ENCODE measurements at places on chromosomes 2 and 18.

- DNase-seq, result no peak
These were observed 4.2 kb upstream of the CLIP4 start for GRCh38 chr2:29110916-29111535.

DNA sequence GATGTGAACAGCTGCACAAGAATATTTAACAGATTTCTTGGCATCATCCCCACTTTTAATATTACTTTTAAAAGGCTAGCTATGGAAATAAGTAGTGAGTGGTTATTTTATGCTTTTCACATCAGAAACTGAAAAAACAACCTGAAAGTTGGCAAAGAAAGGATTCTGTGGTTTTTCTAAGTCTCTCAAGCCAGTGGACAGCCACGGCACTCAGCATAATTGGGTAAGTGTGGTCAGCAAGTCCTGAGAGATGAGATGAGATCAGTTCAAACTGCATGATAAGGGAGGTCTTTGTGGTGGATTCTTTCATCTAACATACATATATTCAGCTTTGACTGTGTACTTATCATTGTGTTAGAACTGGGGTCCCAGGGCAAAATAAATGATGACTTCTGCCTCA, 105.2 kb downstream of the LYPD6B start:
- no peak for DNase-seq

GRCh38 chr2:235647877-235648276, 154.0 kb downstream of the AGAP1 start:
- DNase-seq, result no peak

DNA sequence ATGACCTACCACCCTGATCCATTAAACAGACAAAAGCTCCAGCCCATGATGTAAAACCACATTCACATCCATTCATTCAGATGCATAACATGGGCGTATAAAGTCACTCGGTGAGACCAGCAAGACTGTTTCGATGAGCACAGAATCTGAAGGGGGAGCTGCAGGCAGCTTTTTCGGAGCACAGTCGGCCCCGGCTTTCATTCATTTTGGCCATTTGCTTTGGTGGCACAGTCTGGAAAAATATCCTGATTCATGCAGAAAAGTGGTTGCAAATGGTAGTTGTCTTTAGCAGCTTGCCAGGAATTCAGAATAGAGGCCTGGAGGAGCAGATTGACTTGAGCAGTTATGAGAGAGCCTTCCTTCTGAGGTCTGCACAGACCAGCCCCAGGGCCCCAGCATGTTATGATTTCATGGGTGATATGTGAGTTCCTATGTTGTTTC, 11.2 kb downstream of the ARID5A start:
- DNase-seq, result no peak

GRCh38 chr2:31163011-31163539, 24.8 kb upstream of the GALNT14 start:
- no peak for DNase-seq

DNA sequence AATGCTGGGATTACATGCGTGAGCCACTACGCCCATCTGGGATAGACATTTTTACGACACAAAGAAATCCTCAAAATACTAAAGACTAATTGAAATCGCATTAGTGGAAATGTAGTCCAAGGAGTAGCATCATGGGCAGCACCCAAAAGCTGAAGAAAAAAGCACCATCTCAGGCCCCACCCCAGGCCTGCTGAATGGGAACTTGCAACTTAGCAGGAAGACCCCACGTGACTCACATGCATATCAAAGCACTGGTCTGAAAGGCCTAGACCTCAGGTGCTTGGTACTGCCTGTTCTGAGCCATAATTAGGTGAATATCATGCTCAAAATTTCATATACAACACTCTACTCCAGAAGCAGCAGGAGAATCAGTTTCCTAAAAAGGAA, 28.9 kb downstream of the SPRED2 start:
- DNase-seq, result no peak

GRCh38 chr2:30480703-30481322, 33.8 kb downstream of the LCLAT1 start:
- DNase-seq, result no peak

DNA sequence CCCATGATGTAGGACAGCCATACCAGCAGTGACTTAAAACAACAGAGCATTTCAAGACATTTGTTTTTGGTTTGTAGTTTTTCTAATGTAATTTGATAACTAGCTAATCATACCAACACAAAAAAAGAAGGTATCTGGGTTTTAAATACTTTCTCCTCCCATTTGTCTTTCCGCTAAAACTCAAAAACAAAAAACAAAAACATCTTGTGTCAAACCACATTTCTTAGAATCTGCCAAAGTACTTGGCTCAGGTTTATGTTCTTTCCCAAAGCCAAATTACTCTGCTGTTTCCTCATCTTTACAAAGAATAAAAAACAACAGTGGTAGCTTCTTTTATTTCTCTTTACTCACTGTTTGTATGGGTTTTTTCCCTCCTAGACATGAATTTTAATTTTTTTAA, 71.5 kb downstream of the GREB1L start:
- no peak for DNase-seq

DNA sequence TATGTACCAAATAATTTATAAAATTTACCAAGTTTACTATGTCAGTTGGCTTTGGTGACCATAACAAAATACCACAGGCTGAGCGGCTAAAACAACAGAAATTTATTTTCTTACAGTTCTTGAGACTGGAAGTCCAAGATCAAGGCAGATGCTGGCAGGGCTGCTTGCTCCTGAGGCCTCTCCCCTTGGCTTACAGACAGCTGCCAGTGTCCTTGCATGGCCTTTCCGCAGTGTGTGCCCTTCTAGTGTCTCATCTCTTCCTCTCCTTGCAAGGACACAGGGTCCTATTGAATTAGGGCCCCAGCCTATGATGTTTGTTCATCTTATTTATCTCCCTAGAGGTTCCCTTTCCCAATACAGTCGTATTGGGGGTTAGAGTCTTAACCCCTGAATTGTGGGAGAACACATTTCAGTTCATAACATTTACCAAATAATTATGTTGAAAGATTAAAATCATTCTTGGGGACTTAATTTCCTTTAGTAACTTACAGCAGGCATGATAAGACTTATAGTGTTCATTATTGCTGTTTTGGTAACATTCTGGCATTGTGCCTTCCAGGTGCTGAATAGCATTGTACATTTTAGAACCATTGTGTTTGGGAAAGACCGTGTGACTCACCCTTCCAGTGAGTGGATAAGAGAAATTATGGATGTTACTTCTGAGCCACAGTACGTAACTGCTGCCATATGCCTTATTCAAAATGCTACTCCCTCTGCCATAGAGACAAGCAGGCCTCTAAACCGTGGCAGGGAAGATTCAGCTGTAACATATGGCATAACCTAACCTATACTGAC, 317.5 kb downstream of the TMX3 start:
- no peak for DNase-seq

DNA sequence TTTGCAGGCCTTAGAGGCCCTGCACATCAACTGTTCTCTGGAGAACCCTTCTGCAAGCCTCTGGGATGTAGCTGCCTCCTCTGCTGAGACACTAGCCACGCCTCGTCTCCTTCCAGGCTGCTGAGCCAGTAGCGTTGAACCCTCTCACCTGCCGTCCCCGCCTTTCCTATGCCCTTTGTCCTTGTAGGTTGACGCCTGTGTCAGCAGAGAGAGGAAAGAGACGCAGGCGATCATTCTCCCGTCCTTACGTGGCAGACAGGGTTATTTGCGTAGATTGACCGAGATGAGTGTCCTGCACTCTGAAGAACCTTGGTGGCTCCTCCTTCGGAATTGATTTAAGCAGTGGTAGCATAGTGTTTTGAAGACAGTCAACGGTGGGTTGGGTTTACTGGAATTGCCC, 27.8 kb downstream of the ID2 start:
- DNase-seq, result no peak

GRCh38 chr2:51212374-51212773, 180.4 kb upstream of the NRXN1 start:
- no peak for DNase-seq

GRCh38 chr2:221848286-221848685, 276.2 kb upstream of the EPHA4 start:
- no peak for DNase-seq

DNA sequence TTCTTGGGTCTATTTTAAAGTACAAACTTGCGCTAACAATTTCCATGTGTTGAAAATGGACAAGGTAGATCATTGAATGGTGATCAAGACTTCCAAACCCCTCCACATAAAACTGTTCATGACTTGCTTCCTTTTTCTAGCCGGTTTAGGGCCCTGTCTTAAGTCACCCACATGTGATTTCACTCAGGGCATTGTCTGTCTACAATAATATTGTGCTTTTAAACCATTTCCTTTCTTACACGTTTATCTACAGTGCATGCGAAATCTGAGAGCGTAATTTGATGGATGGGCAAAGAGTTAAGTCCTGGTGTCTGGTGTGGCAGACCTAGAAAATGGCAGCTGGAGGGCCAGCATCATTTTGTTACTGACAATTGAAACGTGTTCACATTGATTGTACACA, 2.0 kb upstream of the ZNF516 start:
- no peak for DNase-seq

DNA sequence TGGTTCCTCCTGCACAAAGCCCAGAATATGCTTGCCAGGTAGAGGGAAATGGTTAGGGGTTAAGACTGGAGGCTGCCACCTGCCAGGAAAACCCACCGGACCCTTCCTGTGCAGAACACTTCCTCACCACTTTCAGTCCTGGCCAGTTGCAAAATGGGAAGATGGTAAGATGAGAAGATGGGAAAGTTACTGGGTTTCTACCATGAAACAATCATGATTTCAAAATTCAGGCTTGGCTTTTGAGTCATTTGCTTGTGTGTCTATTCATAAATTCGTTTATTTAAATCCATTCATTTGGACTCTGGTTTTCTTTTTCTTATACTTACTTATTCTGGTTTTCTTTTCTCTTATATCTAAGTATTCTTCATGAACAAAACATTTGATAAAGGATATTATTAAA, 7.2 kb downstream of the BMP10 start:
- DNase-seq, result no peak

GRCh38 chr2:238102865-238103264, 2.7 kb downstream of the ESPNL start:
- DNase-seq, result no peak

GRCh38 chr2:147327613-147328012, 517.2 kb upstream of the ACVR2A start:
- DNase-seq, result peak; percentile 14

DNA sequence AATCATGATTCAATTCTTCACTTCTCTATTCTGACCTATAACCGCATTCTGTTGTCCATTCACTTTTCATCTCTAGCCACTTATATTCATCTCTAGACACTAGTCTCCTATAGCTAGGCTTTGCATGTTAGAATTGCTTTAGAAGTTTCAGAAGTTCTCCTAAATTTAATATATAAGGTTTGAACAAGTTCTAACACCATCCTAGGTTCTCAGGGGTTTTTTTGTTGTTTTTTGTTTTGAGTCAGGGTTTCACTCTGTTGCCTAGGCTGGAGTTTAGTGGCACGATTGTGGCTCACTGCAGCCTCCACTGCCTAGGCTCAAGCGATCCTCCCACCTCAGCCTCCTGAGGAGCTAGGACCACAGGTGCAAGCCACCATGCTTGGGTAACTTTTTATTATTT, 19.9 kb downstream of the WDSUB1 start:
- no peak for DNase-seq

DNA sequence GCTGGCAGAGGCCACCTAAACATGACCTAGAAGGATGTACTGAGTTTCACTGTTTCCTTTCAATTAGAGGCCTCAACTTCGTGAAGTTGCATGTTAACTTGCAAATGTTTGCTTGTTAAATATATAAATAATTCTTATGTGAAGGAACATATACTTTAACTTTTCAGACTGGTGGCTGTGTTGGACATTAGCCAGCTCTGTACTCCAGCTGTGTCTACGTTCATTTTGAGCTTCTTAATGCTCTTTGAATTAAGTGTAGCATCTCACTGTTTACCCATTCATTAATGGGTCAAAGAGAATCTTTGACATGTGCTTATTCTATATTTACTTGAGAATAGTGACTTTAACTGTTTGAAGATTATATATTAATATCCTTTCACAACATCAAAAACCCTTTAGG, 823.2 kb upstream of the ID2 start:
- DNase-seq, result no peak

DNA sequence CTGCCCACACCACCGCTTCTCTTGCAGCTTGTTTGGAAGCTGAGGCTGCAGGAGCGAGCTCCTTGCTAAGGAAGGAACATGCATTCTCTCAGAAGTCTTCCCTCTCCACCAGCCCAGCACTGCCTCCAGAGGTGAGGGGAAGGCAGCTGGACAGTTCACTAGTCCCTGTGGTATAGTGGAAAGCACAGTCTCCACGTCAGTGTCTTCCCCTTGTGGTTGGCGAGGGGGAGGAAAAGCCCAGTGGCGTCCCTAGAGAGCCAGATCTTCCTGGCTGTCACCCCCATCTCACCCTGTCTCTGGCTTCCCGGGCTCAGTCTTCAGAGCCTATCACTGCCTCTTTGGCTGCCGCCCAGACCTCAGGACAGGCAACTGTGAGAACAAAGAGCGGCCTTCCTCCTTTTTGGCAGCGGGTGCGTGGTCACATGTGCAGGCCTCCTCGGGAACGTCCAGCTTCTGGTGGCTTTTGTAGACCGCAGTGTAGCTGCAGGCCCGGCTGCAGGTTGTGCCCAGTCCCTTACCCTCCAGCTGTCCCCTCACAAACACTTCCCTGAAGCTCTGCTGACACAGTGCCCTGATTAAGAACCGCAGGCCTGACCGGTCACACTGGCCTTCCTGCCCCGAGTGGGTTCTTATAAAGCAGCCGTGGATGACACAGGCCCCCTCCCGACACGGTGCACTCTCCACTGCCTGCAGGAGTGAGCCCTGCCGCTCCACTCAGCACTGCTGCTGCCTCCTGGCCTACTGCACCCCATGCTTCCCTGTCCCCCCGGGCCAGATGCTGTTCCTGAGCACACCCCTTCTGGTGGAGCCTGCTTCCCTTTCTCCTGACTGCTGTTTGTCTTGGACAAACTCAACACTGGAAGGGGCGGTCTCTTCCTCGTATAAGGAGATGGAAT, 90.9 kb downstream of the RNF144A start:
- no peak for DNase-seq

DNA sequence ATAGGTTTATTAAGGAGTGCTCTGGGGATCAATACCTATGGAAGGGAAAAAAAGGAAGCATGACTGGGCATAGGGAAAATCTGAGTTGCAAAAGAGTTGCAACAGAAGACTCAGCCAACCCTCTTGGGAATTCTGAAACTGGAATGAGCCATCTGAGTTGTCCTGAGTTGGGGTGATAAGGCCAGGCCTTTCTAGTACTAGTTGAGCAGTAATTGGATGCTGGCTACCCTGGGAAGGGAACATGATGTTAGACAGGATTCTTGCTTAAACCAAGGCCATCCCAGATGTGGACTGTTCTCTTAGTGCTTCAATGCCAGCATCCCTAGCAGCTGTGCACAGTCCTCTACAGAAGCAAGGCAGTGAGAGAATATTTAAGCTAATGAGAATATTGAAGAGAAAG, 348.8 kb upstream of the GULP1 start:
- DNase-seq, result no peak

GRCh38 chr2:162073888-162074631, at the start of gene DPP4:
DPP4 (minus strand) TSS chr2:162074215; CDS start chr2:162073981, 234 bp downstream.
- peak; percentile 49 for DNase-seq

DNA sequence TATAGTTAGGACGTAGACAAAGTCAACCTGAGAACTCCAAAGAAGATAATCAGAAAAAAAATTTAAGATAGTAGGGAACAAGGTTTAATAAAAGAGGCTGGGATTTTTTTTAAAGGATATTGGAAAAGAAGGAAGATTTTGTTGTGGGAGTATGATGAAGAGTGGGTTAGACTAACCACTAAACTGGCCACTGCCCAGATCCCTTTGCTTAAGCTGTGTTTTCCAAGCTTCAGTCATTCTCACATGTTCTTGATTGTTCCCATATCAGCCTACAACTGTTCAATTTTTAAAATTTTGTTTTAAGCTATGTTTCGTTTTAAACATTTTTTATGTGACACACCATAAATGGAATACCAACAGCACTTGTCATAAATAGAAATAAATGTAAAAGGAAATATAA, 284.5 kb upstream of the MMADHC start:
- no peak for DNase-seq

Measured in stimulated activated CD4-positive, alpha-beta T cell treated with anti-CD3 and anti-CD28 coated beads, Interleukin-4, amount 100 ng/mL, for 48 hours (primary cell).